ENCODE measurements at places on chromosomes 16 and 17.

- no peak for DNase-seq
These were observed 198.4 kb upstream of the TBX2 start for GRCh38 chr17:61201211-61201610.

GRCh38 chr17:58277107-58277801, 3.5 kb downstream of the MPO start:
- DNase-seq = peak; percentile 22

GRCh38 chr16:81522108-81522701, 77.6 kb downstream of the CMIP start:
- DNase-seq = no peak

DNA sequence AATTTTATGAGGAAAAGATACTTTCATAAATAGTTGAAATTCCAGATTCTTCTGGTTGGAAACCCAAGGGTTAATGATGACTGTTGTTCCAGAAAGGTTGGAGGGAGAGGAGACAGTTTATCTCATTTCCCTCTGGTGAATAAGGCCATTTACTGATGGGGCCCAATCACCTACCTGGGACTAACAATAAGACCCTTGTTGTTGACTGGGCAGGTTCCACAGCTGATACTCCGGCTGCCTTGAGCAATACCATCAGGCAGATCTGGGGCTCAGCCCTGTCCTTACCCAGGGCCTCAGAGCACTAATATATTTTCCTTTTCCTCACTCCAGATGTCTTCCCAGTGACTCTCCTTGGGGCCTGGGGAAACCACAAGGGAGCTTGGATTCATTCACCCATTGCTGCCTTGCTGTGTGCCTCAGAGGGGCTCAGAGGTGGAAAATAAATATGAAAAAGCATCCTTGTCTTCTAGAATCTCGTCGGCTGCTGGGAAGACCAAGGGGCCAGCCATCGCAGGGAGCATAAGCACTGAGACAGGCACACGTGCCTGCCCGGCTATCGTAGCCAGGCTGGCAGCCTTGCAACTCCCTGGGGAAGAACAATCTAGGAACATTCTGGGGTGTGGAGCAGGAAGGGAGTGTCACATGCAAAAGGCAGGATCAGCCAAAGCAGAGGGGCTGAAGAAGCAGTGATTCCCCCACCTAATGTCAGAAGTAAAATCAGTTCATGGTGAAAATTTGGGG, 54.4 kb downstream of the MPRIP start:
- DNase-seq = no peak

DNA sequence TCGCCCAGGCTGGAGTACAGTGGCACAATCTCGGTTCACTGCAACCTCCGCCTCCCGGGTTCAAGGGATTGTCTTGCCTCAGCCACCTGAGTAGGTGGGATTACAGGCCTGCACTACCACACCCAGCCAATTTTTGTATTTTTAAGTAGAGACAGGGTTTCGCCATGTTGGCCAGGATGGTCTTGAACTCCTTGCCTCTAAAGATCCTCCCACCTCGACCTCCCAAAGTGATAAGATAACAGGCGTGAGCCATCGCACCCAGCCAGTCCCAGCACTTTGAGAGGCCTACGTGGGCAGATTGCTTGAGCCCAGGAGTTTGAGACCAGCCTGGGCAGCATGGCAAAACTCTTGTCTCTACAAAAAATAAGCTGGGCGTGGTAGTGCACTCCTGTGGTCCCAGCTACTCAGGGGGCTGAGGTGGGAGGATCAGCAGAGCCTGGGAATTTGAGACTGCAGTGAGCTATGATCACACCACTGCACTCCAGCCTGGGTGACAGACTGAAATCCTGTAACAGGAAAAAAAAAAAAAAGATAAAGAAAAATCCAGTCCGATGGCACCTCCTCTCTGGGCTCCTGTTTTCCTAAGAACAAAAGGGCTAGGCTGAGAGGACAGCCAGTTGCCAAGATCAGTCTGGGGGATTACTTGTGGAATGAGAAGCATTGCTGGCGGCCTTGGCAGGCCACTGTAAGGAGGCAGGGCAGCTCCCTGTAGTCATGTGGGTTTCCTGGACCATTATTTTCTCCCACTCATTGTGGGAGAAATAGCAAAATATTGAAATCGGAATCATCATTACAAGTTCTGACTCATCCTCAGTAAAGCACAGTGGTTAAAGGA, 3.0 kb upstream of the PIPOX start:
- DNase-seq = no peak

- DNase-seq = no peak
These were observed 2.2 kb downstream of the TFAP4 start for GRCh38 chr16:4270595-4270994.

DNA sequence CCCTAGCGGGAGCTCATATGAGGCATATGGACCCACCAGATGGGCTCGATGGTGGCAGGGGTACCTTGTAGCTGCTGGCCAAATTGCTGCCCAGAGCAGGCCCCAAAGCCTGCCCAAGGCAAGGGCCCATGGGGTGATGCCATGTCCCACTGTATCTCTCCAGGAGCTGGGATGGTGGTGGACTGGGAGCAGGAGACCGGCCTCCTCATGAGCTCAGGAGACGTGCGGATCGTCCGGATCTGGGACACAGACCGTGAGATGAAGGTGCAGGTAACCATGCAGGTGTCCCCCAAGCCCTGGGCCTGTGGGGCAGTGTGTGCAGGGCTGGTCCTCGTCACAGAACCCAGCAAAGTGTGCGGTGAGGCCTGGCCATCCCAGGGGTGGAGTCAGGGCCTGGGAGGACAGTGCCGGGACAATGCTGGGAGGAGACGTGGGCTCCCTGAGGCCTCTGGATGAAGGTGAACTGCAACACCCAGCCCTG, 34.1 kb upstream of the CHMP6 start:
- DNase-seq = no peak

DNA sequence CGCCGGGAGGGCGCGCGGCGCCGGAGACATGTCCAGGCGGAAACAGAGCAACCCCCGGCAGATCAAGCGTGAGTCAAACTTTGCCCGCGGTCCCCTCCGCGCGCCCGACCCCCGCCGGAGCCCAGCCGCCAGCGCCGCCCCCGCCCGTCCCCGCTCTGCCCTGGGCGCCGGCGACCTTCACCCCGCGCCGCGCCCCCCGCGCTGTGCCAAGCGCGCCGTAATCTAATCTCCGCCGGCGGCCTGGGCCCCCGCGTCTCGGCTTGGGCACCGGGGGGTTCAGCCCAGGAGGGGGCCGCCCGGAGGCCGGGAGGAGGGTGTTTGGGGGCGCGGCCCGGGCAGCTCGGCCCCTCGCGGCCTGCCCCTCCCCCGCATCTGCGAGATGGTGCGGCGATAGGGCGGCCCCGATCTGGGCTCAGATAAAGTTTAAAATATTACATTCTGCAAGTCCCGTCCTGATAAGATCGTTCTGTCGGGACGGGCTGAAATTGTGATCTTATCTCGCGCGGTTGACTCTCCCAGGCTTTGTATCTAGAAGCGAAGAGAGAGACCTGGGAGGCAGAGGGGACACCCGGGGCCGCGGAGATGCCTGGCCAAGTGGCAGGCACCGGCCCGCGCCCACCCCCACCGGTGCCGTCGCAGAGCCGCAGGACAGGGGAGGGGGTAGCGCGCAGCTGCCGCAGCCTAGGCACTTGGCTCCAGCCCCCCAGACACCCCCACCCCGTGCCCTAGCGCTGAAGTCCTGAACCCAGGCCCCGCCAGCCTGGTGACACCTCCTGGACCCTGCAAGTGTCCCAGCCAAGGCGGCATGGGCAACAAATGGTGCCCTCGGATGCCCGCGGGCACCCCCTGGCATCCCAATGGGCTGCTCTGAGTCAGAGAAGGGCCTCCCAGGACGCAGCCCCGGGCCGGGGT, 787 bp downstream of the ZFPM1 start:
- DNase-seq = peak; percentile 57

DNA sequence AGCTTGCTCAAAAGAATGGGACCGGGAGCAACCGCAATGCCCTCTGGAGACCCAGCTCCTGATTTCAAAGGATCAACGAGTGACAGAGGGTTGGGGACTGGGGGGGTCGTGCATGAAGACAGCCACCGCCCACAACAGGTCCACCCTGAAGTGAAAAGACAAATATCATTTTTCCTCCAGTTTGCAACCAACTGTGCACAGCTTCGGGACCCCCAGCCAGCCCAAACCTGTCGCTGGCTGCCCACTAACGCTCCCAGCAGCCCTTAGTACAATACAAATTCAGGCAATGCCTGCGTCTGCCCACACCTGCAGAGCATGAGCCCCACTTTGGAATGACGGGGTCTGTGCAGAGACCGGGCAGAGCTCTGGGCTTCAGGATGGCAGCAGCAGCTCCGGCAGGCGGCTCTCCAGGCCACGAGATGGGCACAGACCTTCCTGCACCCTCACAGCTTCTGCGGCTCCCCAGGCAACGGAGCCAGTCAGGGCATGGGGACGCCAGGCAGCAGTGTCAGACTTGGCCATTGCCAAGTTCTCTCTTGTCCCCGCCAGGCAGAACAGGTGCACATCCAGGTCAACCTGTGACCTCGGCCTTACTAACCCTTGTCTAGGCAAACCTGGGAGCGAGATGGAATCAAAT, 60.1 kb downstream of the TBC1D16 start:
- DNase-seq = no peak

GRCh38 chr17:38943607-38944006, 18.2 kb downstream of the LASP1NB start:
- DNase-seq = no peak

DNA sequence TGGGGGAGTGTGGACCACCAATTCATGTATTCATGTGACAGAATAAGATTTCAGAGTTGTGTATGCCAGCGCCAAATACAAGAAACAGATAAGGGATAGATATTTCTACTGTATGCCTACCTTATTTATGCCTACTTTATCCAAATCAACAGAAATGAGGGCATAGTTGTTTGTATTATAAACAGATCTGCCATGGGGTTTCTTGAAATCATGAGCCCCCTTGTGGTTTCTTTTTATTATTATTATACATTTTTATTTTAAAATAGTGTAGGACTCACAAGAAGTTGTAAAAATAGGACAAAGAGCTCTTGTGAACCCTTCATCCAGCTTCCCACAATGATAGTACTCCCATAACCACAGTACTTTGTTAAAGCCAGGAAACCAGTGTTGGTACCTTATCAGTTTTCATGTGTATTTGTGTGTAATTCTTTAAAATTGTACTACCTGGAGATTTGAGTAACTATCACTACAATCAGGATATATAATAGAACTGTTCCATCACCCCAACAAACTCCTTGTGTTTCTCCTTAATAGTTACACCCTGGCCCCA, 229.4 kb downstream of the CCDC182 start:
- no peak for DNase-seq

DNA sequence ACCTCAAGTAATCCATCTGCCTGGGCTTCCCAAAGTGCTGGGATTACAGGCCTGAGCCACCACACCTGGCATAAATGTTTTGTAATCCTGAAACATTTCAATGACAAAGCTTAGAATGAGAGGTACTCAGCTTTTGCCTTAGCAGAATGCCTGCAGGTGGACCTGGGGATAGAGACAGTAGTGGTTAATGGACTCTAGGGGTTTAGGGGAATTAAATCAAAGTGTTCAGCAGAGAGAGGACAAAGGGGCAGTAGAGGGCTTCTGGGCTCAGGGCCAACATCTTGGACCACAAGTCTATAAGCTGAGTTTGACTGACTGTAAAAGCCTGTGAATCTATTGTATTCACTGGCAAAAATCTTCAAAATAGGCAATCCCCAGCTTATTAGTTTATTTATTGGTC, 36.0 kb upstream of the MED13 start:
- DNase-seq = no peak

DNA sequence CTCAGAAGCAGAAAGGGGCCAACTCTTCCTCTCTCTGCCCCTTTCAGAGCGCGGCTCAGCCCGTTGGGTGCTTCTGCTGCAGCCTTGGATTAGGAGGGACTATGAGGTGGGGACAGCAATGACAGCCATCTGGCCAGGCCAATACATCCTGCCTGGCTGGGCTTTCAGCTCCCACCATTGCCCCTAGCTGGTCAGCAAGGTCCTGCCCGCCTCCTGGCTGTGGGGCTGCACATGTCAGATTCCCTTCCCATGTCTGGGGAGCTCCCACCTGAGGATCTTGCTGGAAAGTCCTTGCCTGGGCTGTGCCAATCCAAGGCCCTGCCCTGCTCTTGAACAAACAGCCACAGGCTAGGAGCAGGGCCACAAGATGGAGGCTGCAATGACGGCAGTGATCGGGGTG, 8.3 kb downstream of the TRIM65 start:
- DNase-seq = no peak

DNA sequence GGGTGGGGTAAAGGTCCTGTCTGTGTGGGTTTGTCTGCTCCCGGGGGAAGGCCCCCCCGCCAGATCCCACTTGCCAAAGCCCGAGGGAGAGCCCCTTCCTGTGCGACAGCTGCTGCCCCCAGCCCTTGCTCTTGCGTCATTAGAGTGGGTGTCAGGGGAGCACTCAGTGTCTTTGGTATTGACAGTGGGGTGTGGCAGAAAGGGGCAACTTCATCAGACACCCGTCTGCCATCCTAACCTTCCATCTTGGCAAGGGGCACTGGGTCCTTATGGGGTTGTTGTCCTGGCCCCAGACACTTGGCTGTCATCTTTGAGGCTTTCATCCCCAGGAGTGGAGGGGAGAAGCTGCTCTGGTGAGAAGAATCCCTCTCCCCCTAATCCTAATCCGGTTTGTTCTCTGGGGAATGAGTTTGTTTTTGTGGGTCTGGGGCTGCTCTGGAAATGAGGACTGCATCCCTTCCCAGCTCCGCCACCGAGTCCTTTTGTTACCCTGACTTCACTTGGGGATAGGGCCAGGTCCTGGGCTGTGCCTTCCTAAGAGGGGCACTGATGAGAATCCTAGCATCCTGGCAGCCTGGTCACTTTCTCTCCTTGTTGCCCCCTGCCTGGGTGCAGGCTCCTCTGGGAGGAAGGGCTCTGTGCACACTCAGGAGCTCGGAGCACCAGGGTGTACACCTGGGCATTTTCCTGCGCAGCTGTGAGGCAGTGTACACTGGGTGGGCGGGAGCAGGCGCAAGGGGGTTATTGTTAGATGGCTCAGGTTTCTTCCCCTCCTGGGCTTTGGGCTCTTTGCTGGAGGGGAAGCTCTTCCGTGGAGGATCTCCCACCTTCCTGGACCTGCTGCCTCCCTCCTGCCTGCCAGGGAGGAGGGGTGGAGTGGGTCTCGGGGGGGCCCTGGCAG, 21.1 kb downstream of the GJD3 start:
- DNase-seq = peak; percentile 74

DNA sequence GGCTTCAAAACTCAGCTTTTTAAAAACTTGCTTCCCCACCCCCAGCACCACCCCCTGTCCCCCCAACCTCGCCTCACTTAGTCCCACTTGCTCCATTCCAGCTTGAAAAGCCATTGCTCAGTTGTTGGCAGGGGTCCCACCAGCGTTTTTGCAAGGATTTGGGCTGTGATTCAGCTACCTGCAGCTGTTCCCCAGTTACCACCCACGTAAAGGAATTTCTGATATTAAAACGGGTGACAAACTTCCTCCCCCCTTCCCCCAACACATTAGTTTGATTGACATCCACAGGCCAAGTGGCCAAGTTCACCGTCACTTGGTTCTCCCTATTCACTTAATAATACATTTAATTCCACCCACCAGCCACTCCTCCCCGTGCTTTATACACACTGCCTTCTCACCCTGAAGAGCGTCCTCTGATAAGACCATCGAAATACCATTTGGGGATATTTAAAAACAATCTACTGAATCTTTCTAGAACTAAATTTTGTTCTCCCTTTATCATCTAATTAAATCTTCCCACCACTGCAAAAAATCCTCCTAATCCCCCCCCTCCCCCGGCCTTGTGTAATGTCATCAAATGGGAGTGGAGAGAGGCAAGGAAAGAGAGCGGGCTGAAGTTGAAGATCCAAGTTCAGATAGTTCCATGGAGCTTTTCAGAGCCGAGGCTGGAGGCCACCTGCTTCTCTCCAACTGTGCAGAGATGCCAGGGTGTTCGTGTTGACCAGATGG, 55.1 kb downstream of the SOX9 start:
- peak; percentile 72 for DNase-seq

GRCh38 chr17:29677824-29678223, 55.1 kb upstream of the CORO6 start:
- DNase-seq = no peak

GRCh38 chr17:48754500-48755261, 26.1 kb upstream of the HOXB13 start:
- DNase-seq = no peak

Measured in eye (tissue), 1 donor.